ENCODE measurements at places on chromosomes 2 and 18. TPM values are rescaled to one million over a fixed set of nuclear protein-coding genes. Genes with fewer than 3 reads are reported as not detected.
A peak's percentile ranks its signal among the peaks of the same experiment; 100 is the strongest.

Gene GALNT13
- total RNA-seq, result 0.91 TPM

Gene FZD7
- total RNA-seq, result 34.3 TPM

Gene CCDC141
- total RNA-seq, result 67.5 TPM

Gene FBXO15
- 0.57 TPM for total RNA-seq

GRCh38 chr2:230942920-230943896, 18.2 kb upstream of the GPR55 start:
- peak; percentile 76 for DNase-seq

- no peak for DNase-seq
Observed at GRCh38 chr2:232981356-232981755, 31.7 kb downstream of the NGEF start.

DNA sequence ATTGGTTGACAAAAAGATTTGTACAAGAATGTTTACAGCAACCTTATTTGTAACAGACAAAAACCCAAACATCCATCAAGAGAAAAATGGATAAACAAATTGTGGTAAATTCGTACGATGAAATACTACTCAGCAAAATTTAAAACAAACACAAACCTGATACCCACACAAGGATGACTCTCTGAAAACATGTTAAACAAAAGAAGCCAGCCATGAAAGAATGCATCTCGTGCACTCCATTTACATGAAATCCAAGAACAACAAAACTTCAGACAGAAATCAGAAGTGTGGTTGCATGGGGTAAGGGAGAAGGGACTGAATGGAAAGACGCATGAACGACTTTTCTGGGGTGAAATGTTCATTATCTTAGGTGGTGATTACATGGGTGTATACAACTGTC, 93.4 kb downstream of the SLC25A12 start:
- DNase-seq, result no peak

DNA sequence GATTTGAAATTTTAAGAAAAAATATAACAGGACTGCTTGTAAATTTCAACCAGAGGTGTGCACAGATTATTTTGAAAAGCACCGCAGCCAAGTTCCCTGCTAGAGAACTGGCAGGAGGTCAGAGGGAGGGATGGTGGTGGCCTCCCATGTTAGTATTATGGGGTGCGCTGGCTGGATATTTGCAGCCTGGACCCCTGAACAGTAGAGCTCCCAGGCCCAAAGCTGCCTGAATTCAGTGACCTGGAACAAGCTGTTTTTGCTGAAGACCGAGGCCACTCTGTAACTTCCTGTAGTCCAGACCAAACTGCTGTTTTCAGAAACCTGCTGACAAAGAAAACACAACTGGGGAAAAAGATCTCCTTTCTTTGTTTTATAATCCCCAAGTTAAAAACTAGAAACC, 314.3 kb downstream of the TNS1 start:
- no peak for DNase-seq

DNA sequence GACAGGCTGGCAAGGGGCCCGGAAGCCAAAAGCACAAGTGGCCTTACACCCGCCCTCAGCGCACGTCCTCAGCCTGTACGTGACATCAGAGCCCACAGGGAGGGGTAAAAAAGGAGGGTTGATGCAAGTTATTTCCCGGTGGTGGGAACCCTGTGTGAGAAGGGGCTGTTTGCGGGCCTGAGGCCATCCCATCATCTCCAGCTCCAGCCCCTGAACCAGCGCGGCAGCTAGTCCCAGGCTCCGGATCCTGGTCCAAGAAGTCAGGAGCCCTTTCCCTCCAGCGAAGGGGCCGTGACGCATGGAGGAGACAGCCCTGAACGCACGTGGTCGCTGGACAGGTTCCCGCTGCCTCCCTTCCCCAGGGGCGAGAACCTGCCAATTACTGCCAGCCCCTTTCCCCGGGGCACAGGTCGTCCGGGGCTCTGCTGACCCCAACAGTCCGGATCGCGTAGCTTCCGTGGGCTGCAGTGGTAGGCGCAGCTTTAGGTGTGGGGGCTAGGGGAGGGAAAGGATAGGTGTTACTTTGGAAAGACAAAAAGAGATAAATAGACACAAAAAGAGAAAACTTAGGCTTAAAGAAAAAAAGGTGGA, 1.3 kb upstream of the LRP2 start:
- DNase-seq, result peak; percentile 67

DNA sequence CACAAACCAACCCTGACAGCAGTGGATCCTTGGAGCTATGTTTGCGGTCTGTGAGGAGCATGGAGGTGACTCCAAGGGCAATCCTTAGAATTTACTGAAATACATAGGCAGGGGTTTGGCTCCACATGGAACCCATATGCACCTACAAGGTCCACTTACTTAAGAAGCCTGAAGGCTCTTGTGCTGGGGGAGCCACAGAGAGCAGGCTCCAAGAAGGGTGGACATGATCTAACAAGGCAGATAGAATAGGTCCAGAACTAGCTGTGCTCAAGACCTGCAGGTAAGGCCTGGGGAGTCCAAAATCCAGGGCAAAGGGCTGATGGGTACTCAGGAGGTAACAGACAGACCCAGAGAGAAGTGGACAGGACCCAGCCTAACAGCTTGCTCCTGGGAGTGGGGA, 1.2 kb upstream of the CDK5R2 start:
- DNase-seq, result no peak
